GM23248 (cell line): ENCODE measurements at places on chromosomes 7 and 10. TPM values are rescaled to one million over a fixed set of nuclear protein-coding genes. Genes with fewer than 3 reads are reported as not detected.

GPR26 gene
- total RNA-seq, result not detected in 2 replicates

DYDC2 gene
- total RNA-seq, result not detected in 2 replicates

JMJD1C gene
- total RNA-seq, result 74.3 and 76.5 TPM in 2 replicates

NET1 gene
- 40.2 and 42.9 TPM in 2 replicates for total RNA-seq

CARD11 gene
- not detected in 2 replicates for total RNA-seq
